RKO (cell line): ENCODE measurements at places on chromosomes 2 and 18.

DNA sequence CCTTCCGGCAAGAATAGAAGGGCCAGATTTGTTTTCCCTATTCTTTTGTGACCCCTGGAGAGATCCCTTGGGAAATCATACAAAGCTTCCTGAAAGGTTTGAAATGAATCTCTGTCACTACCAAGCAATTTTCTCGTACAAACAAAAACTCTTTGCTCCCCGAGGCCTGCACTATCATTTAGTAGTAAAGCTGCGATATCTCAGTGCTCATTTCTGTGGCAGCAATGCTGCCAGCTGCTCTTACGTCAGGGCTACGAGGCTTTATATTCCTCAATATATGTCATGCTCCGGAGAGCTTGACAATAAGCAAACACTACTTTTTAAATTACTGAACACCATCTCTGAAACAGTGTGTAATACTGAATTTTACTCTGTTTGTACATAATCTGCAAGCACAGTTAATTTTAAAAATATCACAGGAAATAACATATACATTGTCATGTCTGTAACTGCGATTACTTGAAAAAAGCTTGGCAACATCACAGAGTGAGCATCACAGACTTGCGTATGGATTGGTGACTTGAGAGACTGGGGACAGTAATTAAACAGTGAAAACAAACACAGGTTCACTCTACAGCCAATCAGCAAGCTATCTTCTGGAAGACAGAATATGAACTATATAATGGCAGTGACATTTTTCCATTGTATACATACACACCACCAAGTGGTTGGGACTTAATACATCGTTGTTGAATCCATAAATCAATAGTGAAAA lies 403.3 kb upstream of the NETO1 start:
- DNase-seq = no peak

- DNase-seq = no peak
Observed at GRCh38 chr18:78393086-78393862, 586.3 kb upstream of the SALL3 start.

- no peak for DNase-seq
Observed at GRCh38 chr2:212387146-212387545, 151.5 kb downstream of the ERBB4 start.

GRCh38 chr2:288758-289361 lies 969 bp upstream of the ALKAL2 start:
- no peak for DNase-seq

DNA sequence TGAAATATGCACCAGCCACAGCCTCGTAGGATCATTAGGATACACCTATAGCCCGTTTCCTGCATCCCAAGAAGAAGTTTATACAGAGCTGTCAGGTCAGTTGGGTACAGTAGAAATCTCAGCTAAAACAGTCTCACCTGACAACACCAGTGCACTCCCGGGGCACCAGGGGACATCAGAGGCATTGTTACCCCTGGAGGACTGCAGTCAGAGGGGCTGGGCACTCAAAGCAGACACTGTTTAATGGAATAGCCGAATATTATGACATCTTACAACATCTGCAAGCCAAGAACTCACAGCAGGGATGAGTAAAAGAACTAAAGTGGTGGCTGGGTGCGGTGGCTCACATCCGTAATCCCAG lies 93.0 kb upstream of the ID2 start:
- DNase-seq = no peak

GRCh38 chr2:8087480-8087840 lies 594.4 kb upstream of the ID2 start:
- no peak for DNase-seq

- DNase-seq = no peak
Observed at GRCh38 chr2:152049541-152049940, 49.3 kb downstream of the CACNB4 start.

GRCh38 chr2:205188239-205189138 lies 493.8 kb upstream of the NRP2 start:
- DNase-seq = no peak

- no peak for DNase-seq
Observed at GRCh38 chr18:52452427-52452826, 112.4 kb downstream of the DCC start.

- no peak for DNase-seq
Observed at GRCh38 chr2:239378918-239379640, 21.7 kb downstream of the HDAC4 start.

GRCh38 chr2:70641263-70641784 lies 87.7 kb upstream of the TGFA start:
- no peak for DNase-seq

DNA sequence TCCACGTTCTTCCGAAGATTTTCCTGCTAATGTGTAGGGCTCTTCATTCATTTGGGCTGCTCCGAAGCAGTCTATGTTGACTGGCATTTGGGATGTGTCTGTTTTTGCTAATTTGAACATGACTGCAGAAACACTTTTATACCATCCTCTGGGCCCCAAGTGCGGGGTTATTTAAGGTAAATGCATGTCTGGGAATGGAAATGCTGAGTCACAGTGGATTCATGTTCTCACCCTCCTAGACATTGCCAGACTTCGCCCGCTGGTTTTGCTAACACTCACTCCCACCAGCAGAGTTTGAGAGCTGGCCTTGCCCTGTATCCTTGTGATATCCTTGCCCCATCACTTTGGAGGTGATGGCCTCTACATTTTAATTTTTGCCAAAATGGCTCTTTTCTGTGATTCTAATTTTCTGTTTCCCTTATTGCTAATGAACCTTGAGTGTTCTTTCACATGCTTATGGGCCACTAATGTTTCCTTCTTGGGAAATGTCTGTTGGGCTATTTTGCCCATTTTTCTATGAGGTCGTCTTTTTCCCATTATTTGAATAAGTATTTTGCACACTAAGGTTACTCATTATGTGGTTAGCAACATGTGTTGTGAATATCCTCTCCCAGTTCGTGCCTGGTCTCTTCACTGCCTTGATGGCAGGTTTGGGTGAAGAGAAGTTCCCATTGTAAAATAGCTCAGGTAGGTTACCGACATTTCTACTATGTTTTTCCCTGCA lies 204.1 kb downstream of the GLI2 start:
- peak; percentile 62 for DNase-seq

DNA sequence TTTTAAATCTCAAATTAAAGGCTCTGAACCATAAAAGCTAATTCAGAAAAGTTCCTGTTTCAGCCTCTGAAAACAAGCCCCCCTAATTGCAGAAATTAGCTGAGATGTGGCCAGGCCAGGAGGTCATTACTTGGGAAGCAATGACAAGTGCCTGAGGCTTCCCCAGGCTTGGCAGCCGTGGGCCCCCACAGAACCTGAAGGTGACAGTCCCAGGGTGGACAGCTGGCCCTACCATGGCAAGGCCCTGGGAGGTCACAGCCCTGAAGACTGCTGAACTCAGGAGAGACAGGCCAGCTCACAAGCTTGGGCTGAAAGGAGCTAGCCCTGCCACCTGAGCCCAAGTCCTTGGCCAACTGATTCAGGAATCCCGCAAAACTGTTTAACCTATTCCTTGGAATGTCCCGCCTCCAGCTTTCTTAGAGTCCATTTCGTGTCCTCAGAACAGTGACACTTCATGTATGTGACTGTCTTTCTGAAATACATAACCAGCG lies 54.3 kb upstream of the PKDCC start:
- no peak for DNase-seq

- DNase-seq = no peak
Observed at GRCh38 chr18:35736696-35737095, 155.2 kb downstream of the GALNT1 start.

- DNase-seq = no peak
Observed at GRCh38 chr18:77622009-77622692, 372.5 kb downstream of the GALR1 start.

- DNase-seq = no peak
Observed at GRCh38 chr2:237236188-237236587, 150.5 kb downstream of the COPS8 start.

DNA sequence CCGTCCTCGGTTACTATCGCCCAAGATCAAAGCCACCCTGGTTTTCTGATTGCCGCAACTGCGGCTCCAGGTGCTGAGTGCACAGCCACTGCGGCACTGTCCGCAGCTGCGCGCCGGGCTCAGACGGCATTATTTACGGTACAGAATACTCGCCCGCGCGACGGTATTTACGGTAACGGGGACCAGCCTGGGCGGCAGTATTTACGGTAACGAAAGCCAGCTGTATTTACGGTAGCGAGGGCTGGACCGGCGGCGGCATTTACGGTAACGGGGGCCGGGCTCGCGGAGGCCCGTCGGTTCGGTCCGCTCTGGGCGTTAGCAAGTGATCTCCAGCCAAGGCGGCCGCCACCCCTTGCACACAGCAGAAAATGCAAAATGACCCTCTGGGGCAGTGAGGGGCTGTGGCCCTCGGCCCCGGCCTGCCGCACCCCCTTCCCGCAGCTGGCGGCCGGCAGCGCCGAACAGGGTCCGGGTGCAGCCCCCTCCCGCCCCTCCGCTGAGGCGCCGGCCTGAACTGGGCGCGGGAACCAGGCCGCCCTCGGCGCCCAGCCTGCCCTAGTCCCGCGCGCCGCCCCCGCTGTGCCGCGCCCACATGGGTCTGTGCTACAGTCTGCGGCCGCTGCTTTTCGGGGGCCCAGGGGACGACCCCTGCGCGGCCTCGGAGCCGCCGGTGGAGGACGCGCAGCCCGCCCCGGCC lies at the start of gene GNAL:
TSS of gene GNAL (plus strand) at position 293 of the 697 bp plus-strand sequence. CDS start at position 593, 300 bp downstream.
- peak; percentile 89 for DNase-seq

GRCh38 chr2:70501728-70502127 lies 51.9 kb downstream of the TGFA start:
- DNase-seq = no peak

DNA sequence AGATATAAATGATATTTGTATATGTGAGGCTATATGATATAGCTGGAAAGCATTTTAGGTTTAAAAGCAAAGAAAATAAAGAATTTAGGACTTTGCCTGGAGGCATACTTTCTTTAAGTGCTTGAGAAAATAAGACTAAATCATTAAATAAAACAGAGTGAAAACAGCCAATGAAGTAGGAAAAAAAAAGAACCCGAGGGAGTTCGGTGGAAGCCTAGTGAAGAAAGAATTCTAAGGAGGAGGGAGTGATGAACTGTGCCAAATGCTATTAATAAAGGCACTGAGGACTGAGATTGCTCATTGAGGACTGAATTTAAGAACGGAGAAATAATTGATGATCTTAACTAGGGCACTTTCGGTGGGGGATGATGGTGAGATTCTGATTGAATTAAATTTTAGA lies 573.5 kb downstream of the DSC3 start:
- no peak for DNase-seq

DNA sequence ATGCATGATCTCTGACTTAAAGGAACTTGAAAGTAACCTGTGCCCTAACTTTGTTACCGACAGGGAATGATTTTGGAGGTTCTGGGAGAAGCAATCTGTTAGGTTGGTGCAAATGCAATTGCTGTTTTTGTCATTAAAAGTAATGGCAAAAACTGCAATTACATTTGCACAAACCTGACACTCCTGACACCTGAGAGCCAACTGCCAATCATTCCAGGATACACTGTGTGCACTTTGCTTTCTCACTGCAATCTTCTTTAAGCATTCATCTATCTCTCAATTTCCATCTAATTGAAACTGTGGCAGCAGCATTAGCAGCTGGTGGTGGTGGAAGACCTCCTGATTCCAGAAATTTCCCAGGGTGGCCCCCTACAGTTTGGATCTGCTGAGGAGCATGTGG lies 87.6 kb upstream of the CYP1B1 start:
- DNase-seq = no peak

DNA sequence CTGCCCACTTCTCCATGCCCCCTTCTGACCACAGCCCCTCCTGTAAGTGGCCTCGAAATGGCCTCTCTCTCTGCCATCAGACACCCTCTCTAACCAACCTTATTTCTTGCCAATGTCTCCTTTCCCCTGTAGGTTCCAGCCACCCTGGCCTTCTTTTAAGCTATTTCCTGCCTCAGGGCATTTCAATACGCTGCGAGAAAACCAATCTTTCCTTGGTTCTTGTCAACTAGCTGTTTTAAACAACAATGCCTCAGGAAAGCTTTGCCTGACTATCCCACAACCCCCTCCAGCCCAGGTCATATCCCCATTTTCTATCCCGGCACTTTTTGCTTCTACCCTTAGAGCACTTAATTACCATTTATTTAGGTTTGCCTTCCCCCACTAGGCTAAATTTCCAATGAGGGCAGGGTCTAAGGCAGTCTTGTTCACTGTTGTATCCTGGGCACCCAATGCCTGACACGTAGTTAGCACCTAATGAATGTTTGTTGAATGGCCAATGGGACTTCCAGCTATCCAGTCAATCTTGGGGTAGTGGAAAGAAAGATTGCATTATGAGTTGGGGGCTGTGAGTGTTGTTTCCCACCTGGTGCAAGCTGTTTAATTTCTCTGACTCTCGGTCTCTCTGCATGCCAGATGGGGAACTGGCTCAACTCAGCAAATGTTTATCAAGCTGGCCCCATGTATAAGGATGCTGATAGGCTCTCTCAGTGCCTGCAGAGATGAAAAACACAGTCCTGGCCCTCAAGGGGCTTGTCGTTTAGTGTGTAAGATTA lies 291.2 kb downstream of the SRBD1 start:
- DNase-seq = no peak

- peak; percentile 50 for DNase-seq
Observed at GRCh38 chr2:74876081-74876886, 42.4 kb downstream of the HK2 start.

DNA sequence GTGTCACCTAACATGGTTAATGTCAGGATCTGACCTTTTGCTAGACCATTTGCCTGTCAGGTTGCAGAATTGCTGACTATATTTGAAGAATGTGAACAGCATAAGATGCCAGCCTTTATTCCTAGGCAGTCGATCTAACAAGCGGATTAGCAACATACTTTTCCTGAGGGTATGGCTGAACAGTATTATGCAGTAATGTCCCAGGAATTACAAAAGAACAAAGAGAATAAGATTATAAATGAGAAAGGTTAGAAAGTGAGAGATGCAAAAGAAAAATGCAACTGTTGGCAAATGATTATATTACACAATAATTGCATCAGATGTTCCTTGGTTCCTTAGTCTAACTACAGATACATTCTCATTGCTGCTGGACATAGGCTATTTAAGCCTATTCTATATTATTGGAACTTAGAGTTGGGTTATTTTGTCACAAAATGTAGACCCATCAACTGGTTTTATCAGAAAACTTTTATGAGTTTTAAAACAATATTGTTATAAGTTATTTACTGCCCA lies 647.1 kb upstream of the CRIM1 start:
- no peak for DNase-seq

- no peak for DNase-seq
Observed at GRCh38 chr2:73156539-73157124, 43.9 kb upstream of the RAB11FIP5 start.

GRCh38 chr18:74768096-74768495 lies 170.4 kb downstream of the ZNF407 start:
- DNase-seq = no peak

DNA sequence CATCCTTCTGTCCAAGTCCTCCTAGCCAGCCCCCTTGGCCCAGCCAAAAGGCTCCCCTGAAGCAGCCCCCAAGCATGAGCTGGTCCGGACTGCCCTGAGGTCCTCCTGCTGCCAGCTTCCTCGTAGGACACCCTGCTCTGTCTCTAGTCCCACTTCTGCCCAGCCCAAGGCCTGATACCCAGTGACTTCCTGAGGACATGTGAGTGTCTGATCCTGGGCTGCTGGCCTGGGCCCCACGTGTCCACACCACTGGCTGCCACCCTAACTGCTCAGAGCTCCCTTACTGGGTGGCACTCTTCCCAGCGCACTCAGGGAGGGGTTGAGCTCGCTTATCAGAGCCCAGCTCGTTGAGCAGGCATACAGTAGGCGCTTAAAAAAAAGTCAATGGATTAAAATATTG lies 34.4 kb upstream of the PDIA6 start:
- no peak for DNase-seq

GRCh38 chr2:230893841-230894781 lies 29.4 kb downstream of the ITM2C start:
- no peak for DNase-seq

GRCh38 chr2:98771721-98772524 lies 41.0 kb upstream of the MGAT4A start:
- no peak for DNase-seq
